Activated effector memory CD4-positive, alpha-beta T cell treated with anti-CD3 and anti-CD28 coated beads, Interleukin-2, amount 50 U/mL, for 16 hours (primary cell): ENCODE measurements at places on chromosomes 2 and 18.

- DNase-seq: peak; percentile 60
These were observed 118.9 kb downstream of the LPIN1 start for GRCh38 chr2:11865378-11865777.

- no peak for DNase-seq
These were observed 1582.2 kb upstream of the NXPH2 start for GRCh38 chr2:140362361-140362760.

- no peak for DNase-seq
These were observed 17.5 kb upstream of the POLI start for GRCh38 chr18:54251606-54252390.

DNA sequence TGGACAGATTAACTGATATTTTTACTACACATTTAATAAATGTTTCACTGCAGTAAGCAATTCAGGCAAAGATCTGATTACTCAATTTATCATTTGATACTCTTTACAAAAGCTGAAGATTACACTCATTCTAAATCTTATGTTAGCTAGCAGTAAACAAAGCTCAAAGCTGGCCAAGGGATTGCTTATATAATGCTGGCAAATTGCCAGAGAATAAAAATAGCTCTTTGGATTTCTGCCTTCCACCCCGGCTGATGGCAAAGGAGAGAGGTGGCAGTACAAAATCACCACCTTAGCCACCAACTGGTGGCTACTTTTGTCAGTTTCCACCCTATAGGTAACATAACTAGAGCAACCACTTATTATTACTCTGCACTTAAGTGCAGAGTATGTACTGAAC, 320.5 kb downstream of the FSIP2 start:
- DNase-seq: no peak

GRCh38 chr2:127607399-127607908, 38.5 kb upstream of the GPR17 start:
- peak; percentile 31 for DNase-seq

DNA sequence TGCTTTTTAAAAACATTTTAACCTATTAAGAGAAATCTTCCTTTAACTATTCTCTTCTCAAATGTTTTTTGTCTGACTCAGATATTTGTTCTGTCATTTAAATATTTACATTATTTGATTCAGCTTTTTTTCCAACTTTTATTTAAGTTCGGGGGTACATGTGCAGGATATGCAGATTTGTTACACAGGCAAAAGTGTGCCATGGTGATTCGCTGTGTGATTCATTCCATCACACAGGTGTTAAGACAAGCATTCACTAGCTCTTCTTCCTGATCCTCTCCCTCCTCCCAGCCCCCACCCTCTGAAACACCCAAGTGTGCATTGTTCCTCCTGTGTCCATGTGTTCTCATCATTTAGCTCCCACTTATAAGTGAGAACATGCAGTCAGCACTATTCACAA, 19.4 kb downstream of the SP100 start:
- no peak for DNase-seq

GRCh38 chr2:128765811-128766210, 447.1 kb upstream of the HS6ST1 start:
- peak; percentile 47 for DNase-seq

DNA sequence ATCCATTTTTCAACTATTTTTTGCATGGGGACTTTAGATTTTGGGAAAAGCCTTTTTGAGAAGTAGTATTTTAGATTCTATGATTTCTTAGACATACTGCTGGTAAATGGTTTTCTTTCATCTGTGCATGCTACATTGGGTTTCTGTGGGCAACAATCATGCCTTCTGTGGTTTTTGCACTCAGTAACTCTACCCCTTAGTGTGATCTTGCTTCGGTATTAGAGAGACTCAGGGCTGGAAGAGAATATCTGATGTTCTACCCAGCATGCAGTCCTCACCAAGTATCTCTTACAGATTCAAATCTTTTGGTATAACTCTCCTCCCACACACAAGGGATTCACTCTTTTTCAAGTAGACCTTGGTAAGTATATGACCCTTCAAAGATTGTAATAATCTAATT, 183.0 kb downstream of the PMAIP1 start:
- DNase-seq: no peak

DNA sequence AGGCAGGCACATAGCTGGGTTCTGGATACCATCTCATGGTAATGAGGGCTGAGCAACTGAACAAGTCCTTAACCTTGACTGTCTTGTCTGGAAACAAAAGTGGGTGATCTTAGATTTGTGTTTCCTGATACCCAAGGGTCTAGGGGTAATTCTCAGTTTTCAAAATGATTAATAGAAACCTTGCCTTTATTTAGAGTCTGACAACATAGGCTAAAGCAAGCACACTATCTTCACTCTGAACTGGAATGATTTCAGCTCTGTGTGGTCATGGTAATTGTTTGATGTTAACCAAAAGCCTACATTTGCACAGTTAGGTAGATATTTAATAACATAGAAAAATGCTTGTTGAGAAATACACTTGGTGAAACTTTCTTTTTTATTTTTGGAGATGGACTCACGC, 6.8 kb upstream of the LAMA3 start:
- no peak for DNase-seq

DNA sequence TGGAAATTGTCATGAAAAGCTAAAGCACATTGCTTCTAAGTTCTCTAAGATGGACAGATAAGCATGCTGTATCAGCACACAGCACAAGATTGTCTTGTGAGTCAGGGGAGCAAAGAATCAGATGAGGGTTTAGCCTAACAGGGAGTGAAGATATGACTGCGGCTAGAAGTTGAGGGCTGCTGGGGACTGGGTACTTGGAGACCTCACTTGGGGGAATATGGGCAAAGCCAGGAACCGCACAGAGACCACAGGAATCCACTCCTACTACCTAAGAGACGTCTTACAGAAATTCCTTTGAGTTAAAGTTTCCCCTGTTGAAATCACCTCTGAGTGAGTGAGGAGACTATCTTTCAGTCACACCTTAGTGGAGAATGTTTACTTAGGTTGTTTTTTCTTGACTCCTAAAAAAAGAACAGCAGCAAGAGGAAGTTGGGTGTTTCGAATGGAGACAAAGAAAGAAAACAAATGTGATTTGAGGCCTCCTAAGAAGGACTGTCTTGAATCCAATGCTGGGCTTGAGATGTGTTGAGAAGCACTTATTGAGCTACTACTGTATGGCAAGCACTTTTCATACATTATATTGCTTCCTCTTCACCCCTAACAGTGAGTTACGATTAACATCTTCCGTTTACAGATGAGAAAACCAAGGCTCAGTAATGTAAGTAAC, 100.7 kb downstream of the ANKRD44 start:
- peak; percentile 80 for DNase-seq

GRCh38 chr2:34305587-34305986, 706.5 kb upstream of the FAM98A start:
- DNase-seq: no peak

DNA sequence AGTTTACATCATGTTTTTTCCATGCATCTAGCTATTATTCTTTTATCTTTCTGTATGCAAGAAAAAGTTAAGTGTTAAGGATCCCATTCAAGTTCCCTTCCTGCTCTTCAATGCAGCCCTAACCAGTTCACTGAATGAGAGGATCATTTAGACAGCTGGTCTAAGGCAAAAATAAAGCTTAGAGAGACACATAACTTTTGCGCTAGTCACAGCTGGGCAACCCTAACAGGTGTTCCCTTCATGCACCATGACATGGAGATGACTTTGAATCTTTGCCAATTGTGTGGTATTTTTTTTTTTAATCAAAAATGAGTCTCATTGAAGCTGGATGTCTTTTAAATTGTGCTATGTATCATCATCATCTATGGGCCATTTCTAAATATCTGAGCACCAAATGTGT, 393.8 kb upstream of the CYRIA start:
- DNase-seq: no peak

DNA sequence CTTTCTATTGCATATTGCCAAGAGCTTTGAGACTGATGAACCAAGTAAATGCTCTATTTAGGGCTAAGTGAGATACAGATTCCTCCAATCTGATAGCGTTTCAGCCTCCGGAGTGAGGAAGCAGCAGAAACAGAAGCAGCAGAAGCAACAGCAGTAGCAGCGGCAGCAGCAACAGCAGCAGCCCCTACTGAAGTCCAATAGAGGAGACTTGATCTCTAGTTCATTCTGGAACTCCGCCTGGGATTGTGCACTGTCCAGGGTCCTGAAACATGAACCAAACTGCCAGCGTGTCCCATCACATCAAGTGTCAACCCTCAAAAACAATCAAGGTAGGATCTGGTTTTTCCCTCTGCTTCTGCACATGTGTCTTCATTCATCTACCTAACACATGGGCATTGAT, at the start of gene DPP10:
Gene DPP10, plus strand, starts transcription at position 132 of the 400 bp plus-strand sequence.
- DNase-seq: no peak

DNA sequence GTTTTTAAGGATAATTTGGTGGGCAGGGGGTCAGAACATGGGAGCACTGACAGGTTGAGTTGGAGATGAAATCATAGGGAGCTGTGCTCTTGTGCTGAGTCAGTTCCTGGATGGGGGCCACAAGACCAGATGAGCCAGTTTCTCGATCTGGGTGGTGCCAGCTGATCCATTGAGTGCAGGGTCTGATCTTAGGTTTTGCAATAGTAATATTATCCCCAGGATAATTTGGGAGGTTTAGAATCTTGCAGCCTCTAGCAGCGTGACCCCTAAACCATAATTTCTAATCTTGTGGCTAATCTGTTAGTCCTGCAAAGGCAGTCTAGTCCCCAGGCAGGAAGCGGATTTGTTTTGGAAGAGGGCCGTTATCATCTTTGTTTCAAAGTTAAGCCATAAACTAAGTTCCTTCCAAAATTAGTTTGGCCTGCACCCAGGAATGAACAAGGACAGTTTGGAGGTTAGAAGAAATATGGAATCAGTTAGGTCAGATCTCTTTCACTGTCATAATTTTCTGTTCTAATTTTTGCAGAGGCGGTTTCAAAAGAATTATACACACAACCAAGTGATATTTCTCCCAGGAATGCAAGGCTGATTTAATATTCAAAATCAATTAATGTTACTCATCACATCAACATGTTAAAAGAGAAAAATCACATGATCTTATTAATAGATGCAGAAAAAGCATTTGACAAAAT, 23.0 kb downstream of the DBI start:
- DNase-seq: no peak

DNA sequence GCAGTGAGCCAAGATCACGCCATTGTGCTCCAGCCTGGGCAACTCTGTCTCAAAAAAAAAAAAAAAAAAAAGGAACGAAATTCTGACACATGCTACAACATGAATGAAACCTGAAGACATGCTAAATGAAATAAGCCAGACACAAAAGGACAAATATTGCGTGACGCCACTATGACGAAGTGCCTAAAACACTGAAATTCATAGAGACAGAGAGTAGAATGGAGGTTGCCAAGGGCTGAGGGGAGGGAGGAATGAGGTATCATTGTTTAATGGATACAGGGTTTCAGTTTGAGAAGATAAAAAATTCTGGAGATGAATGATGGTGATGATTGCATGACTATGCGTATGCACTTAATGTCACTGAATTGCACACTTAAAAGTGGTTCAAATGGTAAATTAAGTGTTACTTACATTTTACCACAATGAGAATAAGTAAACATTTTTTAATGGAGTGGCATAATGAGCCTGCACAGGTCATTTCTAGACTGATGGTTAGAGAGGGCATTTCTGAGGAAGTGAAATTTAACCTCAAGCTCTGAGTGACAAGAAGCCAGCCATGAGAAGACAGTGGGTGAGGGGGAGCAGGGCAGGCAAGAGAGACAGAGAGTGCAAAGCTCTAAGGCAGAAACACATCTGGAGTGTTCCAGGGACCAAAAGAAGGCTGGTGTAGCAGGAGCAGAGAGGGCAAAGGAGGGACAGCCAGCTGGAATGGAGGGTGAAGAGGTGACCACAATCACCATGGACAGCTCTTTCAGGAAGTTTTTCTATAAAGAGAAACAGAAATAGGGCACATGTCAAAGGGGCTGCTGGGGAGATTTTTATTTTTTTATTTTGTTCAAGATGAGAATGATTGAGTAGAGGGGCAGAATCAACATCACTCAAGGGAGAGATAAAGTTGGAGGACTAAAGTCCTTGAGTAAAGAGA, 20.6 kb upstream of the EXOC6B start:
- no peak for DNase-seq

DNA sequence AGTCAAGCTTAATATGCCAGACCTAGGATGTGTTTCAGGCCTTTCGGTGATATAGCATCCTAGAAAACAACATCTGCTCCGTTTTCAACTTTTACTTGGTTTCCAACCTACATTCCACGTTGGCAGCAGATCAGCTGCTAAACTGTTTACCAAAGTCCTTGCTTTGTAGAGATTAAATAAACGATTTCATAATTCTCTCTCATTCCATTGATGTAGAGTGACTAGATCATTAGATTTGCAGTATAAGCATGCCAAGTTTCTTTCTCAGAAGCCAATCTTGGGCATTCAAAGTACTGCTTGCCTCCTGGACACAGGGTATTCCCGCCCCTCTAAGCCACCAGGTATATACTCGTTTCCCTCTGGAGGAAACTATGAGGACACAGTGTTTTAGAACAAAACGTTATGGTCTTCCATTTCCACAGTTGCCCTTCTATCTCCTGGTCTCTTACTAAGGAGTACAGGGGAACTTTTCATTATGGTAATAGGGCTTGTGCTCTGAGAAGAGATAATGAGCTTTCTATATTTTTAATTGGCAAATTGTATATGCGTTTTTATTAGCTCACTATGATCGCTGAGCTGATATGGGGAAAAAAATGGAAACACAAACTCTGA, 10.5 kb upstream of the INSIG2 start:
- no peak for DNase-seq

- no peak for DNase-seq
These were observed 318.1 kb upstream of the NT5C1B start for GRCh38 chr2:18907508-18907907.

DNA sequence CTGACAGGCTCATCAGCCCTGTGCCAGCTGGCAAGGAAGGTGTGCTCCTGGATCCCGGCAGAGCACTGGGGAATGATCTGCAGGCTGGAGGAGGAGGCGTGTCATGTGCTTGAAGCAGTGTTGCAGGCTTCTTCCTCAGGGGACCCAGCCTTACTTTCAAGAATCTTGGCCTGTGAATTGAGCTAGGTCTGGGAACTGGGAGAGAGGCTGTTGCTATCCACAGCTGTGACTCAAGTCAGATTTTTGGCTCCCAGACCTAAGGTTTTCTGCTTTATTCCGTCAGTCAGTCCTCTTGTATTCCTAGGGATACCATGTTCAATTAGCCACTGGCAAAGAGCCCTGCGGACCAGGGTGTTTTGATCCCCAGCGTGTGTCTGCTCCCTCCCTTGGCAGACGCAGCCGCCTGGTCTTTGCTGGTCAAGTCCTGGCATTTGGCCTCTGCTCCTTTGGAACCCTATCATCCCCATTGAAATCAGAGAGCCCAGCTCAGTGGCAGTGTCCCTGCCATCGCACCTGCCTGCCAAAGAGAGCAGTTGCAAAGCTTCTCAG, 32.4 kb downstream of the ASB1 start:
- no peak for DNase-seq

DNA sequence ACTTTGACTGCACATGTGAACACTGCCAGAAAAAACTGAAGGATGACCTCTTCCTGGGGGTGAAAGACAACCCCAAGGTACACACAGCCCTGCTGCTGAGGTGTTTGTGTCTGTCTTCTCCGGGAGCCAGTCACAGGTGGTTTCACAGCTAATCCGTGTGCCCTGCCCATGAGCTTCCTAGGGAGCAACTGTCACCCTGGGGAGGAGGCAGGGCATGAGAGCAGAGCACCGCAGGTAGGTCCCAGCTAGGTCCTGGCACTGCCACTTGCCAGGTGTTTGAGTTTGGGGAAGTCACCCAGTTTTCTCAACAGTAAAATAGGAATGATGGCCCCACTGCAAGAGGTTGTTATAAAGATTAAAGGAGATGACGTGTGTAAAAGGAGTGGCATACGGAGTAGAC, 29.1 kb downstream of the SMYD1 start:
- no peak for DNase-seq

GRCh38 chr18:48643262-48643661, 104.4 kb downstream of the CTIF start:
- no peak for DNase-seq

- no peak for DNase-seq
These were observed 36.6 kb downstream of the SLC14A1 start for GRCh38 chr18:45760462-45761036.
